Coronary artery (tissue), 2 donors: ENCODE measurements at places on chromosomes 16 and 17.

DNA sequence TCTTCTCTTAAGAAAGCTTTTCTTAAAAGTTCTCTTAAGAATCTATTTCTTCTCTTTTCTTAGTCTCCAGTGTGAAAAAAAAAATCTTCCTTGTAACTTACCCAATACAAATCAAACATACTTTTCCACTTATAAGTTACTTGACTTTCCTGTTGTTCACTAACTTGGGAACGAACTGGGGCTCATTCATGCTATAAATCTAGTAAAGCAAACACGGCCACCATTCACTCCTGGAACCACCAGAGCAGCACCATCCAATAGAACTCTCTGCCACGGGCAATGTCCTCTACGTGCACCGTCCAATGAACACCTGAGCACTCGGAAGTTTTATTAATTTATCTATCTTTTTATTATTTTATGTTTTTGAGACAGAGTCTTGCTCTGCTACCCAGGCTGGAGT lies 20.8 kb downstream of the SRP68 start:
- no peak for DNase-seq

DNA sequence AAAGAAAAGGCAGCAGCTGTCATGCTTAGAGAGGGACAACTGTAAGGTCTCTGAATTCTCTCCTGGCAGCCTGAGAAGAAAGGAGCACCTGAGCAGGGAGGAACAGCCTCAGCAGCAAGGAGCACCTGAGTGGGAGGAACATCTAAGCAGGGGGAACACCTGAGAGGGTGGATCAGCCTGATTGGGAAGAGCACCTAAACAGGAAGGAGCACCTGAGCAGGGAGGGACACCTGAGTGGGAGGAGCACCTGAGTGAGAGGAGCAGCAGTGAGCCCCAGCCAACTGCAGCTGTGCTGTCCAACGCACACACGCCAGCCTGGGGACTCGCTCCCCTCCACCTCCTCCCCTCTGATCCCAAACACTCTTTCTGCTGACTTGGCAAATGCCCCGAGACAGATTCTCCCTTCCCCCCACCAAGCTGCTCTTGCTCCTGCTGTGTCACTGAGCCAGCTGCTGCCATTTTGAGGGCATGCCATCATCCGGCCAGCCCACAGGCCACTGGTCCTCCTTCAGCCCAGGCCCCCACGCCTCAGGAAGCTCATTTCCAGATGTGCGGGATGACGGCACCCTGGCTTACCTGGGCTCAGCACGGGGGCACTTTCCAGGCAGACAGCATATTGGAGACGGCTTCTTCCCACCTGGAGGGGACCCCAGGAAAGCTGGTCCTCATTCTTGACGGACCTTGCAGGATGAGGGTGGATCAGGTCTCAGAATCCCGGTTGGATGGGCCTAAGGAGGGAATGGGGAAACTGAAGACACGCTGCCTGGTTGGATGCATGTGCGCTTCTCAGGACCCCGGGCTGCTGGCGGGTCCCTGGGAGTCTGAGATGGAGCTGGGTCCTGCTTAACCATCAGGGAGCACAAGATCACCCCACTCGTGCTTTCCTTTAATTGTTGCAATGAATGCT lies 57.7 kb upstream of the RBFOX3 start:
- peak; percentile 16 for DNase-seq

- no peak for DNase-seq
Measured at GRCh38 chr16:67388591-67388990, 4.7 kb downstream of the TPPP3 start.

DNA sequence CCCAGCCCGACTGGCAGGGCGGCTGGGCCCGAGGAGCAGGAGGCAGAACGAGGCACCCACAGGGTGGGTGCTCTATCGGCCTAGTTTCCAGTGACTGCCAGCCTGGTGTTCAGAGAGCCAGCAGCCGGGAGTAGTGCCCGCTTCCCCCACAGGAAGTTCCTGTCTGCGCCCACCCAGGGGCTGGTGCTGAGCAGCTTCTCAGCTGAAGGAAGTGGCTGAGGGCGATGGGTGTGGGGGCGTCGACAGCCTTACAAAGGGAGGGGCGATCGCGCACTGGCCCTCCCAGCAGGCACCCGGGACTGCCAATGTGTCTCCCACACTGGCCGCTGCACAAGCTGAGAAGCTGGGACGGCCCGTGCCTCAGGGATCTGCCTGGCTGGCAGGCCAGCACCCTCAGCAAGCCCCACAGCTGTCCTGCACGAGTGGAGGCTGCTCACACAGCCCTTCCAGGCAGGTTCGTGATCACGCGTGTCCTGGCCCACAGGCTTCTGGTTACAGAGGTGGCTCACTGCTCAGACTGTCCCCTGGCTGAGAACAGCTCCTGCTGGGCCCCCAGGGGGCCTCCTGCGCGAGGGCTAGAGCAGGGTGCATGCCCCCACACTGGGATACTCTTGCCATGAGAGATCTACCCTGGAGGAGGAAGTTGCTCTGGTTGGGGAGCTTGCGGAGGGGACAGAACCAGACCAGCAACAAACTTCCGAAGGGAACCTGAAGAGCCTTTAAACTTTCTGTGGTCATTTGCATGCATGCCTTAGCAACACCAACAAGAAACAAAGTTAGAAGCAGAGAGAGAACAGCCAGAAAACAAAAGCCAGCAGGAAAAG lies 2.5 kb downstream of the RNF166 start:
- no peak for DNase-seq

GRCh38 chr16:55647343-55647742 lies 8.4 kb upstream of the SLC6A2 start:
- no peak for DNase-seq

DNA sequence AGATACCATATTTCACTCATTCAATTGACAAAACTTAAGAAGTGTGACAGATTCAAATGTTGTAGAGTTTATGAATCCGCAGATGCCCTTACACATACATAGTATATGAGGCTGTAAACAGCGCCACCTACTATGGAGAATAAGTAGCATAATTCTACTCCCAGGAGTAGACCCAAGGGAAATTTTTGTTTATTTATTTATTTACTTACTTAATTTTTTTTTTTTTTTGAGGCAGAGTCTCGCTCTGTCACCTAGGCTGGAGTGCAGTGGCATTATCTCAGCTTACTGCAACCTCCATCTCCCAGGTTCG lies 35.5 kb downstream of the GAN start:
- no peak for DNase-seq

- DNase-seq = no peak
Measured at GRCh38 chr16:31487720-31488467, 5.0 kb downstream of the SLC5A2 start.

- DNase-seq = no peak
Measured at GRCh38 chr16:67800338-67800926, 5.9 kb downstream of the RANBP10 start.

- DNase-seq = no peak
Measured at GRCh38 chr16:28621481-28622155, 11.8 kb upstream of the SULT1A1 start.

DNA sequence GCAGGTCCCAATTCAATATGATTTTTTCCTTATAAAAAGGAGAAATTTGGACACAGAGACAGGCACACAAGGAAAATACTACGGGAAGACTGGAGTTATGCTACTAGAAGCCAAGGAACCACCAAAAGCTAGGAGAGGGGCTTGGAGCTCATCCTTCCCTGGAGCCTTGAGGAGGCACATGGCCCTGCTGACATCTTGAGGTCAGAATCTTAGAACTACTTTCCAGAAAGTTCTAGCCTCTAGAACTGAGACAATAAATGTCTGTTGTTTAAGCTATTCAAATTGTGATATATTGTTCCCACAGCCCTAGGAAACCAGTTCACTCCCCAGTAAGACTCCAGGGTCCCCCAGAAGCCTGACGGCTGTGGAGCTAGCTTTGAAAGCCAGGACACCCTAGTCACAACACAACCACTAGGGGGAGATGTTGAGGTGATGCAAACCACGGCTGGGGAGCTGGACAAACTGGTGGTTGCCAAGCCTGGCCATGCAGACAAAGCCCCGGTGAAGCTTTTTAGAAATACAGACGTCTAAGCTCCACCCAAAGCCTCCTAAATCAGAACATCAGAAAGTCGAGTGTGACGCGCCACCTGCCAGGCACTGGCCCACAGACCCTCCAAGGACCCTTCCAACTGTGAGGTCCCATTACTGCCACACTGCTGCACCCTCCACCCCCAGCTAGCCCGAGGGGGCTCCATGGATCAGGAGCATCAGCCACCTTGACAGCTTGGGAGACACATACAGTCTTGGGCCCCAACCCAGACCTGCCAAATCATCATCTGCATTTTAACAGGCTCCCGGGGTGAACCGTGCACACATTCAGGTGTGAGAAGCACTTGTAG lies 106.4 kb downstream of the SLC39A11 start:
- DNase-seq = no peak

DNA sequence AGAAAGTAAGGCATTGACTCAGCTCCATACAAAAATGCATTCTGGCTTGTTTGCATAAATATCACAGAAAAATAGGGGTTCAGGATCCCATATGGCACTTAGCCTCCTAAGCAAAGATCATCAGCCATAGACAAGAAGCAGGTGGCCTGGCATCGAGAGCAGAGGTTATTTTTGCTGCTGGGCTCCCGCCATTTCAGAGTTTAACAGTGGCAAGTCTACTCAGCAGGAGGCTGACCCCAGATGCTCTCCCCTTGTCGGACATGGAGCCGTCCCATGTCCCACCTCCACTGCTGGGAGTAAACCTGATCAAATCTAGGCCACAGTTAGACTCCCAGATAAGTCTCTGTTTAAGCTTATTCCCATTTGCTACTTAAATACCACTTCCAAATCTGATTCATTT lies 269.1 kb downstream of the FTO start:
- no peak for DNase-seq

DNA sequence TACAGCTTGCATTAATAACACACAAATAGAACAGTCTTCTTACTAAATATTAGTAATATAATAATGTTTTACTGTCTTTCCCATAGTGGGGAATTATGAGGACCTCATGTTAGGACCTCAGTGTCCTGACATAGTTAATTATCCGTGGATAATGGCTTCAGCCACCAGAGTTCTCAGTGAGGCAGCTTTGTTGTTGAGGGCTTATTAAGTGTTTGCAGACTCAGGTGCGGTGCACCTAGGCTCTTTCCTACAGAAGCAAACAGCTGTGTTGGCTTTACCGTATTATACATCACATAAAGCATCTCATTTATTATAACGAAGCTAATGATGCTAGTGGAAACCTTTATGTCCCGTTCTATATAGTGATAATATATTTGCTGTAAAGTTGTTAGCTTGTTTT lies 246.7 kb downstream of the FTO start:
- DNase-seq = no peak

GRCh38 chr16:88202207-88202745 lies 180.5 kb upstream of the ZNF469 start:
- DNase-seq = peak; percentile 26

DNA sequence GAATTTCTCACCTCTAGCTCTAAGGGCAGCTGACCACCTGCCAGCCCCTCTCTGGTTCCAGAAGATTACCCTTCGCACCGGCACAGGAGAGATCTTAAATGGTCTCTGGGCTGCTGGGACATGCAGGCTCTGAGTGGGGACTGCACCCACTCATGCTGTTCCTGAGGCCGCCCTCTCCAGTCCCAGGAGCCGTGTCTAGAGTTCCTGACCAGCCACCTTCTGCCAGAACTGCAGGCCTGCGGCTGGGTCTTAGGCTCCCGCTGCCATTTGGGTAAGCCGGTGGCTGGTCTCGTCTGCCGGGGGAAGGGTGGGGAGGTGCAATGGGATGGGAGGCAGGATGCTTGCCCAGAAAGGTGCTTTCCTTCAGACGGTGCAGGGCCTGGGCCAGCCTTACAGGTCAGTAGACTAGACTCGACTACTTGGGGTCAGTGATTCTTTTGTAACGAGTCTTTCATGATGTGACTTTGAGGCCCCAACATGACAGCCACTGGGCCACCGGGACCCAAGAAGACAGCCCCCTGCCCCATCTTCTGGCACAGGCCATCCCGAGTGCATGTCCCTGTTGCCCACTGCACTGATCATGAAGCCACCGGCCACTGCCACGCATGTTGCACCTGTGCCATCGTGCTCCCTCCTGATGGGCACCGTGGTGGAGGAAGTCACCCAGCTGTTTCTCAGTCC lies 26.4 kb downstream of the B9D1 start:
- DNase-seq = no peak

DNA sequence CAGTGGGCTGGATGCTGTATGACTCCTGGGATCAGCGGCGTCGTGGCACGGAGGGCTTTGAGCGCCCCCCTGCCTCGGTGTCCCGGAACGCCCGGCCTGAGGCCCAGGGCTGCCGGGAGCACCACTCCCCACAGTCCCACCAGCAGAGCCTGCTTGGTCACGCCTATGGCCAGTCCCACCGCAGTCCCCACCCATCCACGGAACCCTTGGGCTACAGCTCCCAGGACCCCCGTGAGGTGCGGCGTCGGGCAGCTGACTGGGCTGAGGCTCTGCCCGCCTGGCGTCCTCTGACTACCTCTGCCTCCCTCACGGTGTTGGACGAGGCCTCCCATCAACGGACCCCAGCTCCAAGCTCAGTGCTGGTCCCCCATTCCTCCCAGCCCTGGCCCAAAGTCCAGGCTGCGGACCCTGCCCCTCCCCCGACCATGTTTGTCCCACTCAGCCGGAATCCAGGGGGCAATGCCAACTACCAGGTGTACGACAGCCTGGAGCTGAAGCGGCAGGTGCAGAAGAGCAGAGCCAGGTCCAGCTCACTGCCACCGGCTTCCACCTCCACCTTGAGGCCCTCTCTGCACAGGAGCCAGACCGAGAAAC lies 1.6 kb downstream of the SPEM2 start:
- no peak for DNase-seq

DNA sequence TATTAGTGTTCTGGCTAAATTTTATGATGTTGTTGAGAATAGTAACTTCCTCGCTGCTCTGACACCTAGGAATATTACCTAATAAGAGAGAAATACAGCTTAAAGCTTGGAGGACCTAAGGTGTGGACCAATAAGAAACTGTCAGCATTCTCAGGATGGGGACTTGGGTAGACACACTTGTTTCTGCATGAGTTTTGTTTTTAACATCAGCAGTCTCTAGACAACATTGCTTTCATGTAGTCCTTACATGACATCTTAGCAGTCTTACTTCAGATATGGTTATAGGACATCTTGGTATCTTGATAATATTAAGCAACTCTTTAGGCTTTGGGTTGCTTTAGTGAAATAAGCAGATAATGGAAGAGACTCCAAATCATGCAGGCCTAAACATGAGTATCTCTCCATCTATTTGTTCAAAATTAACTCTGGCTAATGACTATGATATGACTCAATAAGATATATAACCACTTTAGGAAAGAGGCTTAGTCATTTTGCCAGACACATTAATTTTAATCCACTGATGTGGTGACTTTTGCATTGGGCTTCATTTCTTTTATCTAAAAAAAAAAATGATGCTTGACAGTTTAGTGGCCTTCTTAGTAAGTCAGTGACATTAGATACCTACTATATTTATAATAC lies 84.5 kb downstream of the WNT3 start:
- no peak for DNase-seq

DNA sequence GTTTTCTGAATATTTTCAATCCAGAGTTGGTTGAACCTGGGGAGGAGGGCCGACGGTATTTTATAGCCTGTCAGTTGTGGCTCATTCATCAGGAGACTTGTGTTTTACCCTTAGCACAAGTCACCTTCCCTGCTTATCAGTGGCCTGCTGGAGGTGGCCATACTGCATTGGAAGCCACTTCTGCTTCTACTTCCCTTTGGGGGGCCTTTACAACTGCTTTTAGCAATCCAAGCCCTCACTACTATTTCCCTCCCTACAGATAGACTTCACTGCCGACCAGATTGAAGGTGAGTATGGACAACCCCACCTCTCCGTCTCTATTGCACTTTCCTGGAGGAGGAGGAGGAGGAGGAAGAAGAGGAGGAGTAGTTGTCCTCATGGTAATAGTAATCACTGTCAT lies 4.4 kb downstream of the MYL4 start:
- DNase-seq = no peak
